ENCODE measurements at places on chromosomes 16 and 17.

GRCh38 chr16:83615141-83615952 is 192.4 kb upstream of the HSBP1 start:
- DNase-seq: no peak

DNA sequence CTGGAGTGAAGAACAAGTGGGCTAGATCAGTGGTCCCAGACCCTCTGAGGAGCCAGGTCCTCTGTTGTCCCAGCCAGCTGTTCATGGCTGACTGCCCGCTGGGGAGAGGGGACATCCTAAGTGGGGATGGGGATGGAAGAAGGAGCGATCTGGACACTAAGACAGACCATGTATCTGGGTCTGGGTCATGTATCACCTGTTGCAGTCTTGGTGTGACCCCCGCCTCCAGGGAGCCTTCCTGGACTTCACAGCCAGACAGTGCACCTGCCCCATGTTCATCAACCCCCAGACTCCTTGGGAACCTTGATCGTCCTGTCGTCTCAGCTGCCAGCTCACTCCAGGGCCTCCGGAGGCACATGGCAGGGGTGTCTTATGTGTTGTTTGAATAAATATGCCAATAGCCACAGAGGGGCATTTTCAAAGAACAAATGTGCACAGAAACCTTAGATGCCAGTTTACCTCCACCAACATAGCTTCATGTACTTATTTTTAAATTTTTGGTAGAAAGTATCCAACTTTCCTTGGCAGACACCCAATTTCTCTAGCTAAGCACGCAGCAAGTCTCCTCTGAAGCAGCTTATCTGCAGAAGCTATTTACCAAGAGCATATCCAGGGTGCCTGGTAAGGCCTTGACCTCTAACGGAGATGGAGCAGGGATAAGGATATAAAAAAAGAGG is 43.2 kb downstream of the CRISPLD2 start:
- DNase-seq: no peak

GRCh38 chr16:59973966-59974365 is 1239.8 kb upstream of the GOT2 start:
- DNase-seq: no peak

DNA sequence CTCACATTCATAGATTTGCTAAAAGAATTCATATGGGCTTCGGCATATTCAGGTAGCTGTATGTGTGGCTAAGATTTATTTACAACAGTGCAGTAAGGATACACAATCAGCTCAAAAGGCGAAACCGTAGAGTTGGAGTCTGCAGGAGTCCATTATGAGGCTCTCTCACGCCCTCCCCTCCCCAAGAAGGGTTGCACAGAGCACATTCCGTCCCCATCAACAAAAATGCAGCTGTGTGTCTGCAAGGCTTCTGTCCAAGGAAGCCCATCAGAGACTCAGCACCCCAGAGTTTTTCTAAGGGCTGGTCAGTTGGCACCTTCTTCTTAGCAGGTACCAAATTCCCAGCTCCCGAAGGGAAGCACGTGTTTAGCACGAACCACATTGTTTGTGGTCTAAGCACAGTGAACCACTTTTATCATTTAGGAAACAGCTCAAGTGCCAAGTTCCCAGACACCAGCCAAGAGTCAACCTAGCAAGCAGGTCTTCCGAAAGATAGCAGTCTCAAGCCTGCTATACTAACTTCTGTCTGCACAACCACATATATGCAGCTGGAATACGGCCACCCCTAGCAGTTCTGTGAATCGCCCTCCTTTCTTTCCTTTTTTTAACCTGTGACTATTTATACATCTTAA is 28.5 kb upstream of the MEAK7 start:
- no peak for DNase-seq

DNA sequence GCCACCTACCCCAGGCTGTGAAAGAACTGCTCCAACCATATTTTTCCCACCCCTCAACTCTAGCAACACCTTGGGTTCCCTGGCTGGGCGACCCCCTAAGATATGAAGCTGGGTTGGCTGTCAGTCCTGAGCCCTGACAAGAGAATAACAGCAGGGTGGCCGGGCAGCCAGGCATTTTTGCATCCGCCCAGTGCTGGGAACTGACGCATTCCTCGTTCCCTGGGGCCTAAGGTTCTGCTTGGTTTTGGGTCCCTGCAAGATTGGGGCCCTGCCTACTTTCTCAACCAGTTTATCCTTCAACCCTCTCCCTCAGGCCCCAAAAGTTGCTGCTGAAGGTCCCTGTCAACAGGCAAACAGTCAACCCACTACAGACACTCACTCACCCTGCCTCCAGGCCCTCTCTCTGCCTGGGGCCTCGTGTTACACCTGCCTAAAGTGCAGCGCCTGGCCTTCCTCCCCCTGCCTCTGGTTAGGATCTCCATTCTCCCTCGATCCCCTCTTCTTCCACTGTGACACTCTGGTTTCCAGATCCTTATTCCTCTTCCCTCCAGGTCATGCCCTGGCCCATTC is 151.5 kb downstream of the STX8 start:
- DNase-seq: no peak

DNA sequence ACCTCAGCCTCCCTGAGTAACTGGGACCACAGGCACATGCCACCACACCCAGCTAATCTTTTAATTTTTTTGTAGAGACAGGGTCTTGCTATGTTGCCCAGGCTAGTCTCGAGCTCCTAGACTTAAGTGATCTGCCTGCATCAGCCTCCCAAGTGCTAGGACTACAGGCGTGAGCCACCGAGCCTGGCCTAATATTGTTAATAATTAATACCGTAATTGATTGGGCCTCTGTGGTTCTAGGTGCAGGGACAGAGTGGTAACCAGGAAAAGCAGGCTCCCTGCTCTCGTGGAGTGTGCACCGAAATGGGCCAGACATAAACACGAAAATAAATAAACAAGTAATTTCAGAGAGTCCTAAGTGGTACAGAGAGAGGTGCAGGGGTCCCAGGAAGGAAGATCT is 241.0 kb downstream of the GSG1L start:
- DNase-seq: no peak

- no peak for DNase-seq
Observed at GRCh38 chr16:73565263-73565662, 517.3 kb upstream of the ZFHX3 start.

- DNase-seq: no peak
Observed at GRCh38 chr17:41352597-41353366, 2.2 kb upstream of the KRT33A start.

DNA sequence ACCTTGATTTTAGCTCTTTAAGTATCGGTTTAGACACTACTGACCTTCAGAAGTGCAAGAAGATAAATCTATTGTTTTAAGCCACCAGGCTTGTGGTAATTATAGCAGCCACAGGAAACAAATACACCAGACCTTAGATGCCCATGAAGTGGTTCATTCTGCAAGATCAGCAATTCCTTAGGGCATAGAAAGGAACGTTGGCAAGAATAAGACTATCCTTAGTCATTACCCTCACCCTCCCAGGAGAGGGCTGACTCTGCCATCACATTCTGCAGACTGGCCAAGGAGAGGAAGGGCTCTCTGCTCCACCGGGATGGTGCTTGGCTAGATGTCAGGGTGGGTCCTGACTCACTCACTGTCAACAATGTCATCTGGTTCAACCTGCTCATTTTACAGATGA is 14.1 kb upstream of the NDEL1 start:
- DNase-seq: no peak

Data from fibroblast of skin of left biceps (primary cell).